ENCODE measurements at places on chromosomes 3 and 15. TPM values are rescaled to one million over a fixed set of nuclear protein-coding genes. Genes with fewer than 3 reads are reported as not detected.

DNA sequence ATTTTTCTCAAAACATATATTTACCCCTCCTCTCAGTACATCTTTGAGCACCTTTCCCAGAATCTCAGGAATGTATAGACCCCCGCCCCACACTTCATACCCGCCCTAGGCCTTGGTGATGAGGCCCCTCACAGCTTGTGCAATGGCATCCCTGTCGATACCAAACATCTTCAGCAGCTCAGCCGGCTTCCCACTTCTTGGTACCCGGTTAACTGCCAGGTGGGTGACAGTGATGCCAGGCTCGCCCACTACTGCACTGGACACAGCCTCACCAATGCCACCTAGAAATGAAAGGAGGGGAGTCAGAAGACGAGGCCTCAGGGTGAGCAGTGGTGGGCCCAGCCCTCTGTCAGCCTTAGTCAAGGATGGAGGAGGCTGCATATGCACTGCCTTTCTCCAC lies 30.2 kb downstream of the TKT start:
- peaks cover 2% of the 10 kb centered on the region for H3K4me1 ChIP-seq
- H3K27me3 ChIP-seq: no peaks in the 10 kb centered on the region
- DNase-seq: no peak
- no peak overlapping the region for H3K27ac ChIP-seq
- peaks cover 8% of the 10 kb centered on the region for H3K36me3 ChIP-seq
- no peak overlapping the region for H3K4me3 ChIP-seq

GRCh38 chr15:29044503-29044901 lies 158.7 kb downstream of the APBA2 start:
- H3K27ac ChIP-seq: no peak overlapping the region
- H3K4me1 ChIP-seq: peaks cover 31% of the 10 kb centered on the region
- H3K36me3 ChIP-seq: peaks cover 1% of the 10 kb centered on the region
- no peak for DNase-seq

- H3K36me3 ChIP-seq: peaks cover 5% of the 10 kb centered on the region
- no peak overlapping the region for H3K4me3 ChIP-seq
- no peak for DNase-seq
- H3K27ac ChIP-seq: no peak overlapping the region
Measured at GRCh38 chr3:13174011-13174802, 101.0 kb upstream of the IQSEC1 start.

Gene WDR93
- total RNA-seq: not detected

Gene WDR72
- not detected for total RNA-seq

DNA sequence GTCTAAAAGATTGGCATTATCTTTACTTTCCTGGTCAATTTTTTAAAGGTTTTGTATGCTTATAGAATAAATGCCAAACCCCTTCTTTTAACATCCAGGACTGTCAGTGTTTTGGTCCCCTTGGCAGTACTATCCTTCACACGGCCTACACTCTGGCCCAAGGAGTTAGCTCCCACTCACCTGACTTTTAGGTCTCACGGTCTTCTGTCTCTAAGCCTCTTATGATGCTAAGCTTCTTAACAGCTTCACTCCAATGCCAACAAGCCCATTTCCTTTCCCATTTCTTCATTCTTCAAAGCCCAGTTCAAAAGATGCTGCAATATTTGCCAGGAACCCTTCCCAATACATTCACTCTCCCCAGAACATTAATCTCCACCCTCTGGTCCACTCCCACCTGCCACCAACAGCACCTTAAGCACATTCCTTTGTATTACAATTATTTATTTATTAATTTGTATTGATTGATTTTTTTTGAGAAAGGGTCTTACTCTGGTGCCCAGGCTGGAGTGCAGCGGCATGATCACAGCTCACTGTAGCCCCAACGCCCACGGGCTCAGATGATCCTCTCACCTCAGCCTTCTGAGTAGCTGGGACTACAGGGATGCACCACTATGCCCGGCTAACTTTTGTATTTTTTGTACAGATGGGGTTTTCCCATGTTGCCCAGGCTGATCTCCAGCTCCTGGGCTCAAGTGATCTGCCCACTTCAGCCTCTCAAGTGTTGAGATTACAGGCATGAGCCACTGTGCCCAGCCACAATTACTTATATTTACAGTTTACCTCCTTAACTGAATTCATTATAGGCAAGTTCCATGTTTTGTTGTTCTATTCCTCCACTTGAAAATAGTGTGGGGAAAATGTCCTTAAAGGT lies 27.8 kb downstream of the IFT80 start:
- DNase-seq: no peak
- H3K27me3 ChIP-seq: no peaks in the 10 kb centered on the region
- peaks cover 2% of the 10 kb centered on the region for H3K4me1 ChIP-seq
- H3K36me3 ChIP-seq: peaks cover 25% of the 10 kb centered on the region

Gene ZWILCH
- 28.1 TPM for total RNA-seq

Gene BNIP2
- total RNA-seq: 79.7 TPM

Gene ADPRH
- 5.9 TPM for total RNA-seq

Gene KCNMB3
- total RNA-seq: 1.9 TPM

Gene AMT
- total RNA-seq: 10.3 TPM

DNA sequence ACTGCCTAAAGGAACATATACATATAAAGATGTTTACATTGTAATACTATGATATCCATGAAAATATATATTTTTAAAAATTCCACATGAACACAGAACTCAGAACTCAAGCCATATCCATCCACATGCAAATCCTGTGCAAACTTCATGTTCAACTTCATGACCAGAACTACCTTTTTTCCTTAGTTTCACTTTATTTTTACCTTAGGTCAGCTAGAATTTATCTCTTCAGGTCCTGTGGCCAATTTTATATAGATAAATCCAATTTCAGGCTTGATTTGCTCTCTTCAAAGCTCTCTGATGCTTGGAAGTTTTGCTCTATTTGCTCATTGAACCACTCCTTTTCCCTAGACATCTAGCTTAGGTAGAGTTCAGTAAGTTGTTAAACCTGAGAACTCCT lies 38.8 kb downstream of the ZPLD1 start:
- no peak for DNase-seq
- H3K27ac ChIP-seq: no peak overlapping the region
- H3K27me3 ChIP-seq: no peaks in the 10 kb centered on the region

DNA sequence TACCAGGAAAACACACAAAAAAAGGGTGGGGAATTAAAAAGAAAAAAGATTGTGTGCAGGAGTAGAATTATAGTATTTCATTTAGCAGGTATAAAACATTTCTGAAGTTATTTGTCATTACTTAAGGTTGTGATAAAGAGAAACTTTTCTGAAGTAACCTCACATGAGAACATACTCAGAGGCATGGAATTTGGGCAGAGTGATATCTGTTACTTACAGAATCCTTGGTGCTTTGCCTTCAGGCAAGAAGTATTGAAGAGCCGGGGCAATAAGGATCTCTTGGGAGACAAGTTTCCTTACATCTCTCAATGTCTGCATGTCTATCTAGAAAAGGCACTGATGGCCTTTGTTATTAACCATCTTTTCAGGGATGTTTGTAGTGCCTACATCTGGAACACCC lies 179.7 kb upstream of the ROBO1 start:
- no peak overlapping the region for H3K4me3 ChIP-seq
- DNase-seq: no peak
- no peaks in the 10 kb centered on the region for H3K4me1 ChIP-seq
- H3K27ac ChIP-seq: no peak overlapping the region
- peaks cover 2% of the 10 kb centered on the region for H3K27me3 ChIP-seq

DNA sequence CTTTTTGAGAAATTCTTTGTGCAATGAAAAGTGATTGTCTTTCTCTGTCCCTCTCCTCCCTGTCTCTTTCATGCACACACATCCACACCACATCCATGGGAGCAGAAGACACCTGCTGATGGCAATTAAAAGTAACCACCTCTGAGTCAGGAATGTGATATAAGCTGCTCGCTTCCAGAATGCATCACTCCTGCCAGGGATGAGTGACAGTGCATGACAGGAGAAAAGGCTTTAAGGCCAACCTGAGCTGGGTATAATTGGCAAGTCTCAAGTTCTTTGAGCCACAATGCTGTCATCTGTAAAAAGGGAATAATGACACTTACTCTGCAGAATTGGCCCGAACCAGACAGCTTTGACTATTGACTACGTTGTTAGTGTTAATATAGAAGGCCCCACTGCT lies 59.6 kb downstream of the UBP1 start:
- H3K36me3 ChIP-seq: peaks cover 2% of the 10 kb centered on the region
- no peak for DNase-seq
- no peaks in the 10 kb centered on the region for H3K27me3 ChIP-seq

- no peak for DNase-seq
- H3K36me3 ChIP-seq: no peaks in the 10 kb centered on the region
- H3K4me1 ChIP-seq: peaks cover 36% of the 10 kb centered on the region
- H3K27me3 ChIP-seq: no peaks in the 10 kb centered on the region
Measured at GRCh38 chr3:125116311-125117080, 60.7 kb upstream of the HEG1 start.
